Stimulated activated CD4-positive, alpha-beta T cell treated with anti-CD3 and anti-CD28 coated beads, Interleukin-15, amount 100 ng/mL, for 48 hours (primary cell): ENCODE measurements at places on chromosomes 13 and 19.

- no peak for DNase-seq
Observed at GRCh38 chr19:50921426-50922316, 10.5 kb upstream of the KLK4 start.

- DNase-seq, result no peak
Observed at GRCh38 chr13:112445411-112446271, 69.5 kb downstream of the SPACA7 start.

- DNase-seq, result no peak
Observed at GRCh38 chr13:33937373-33938098, 119.6 kb downstream of the RFC3 start.

DNA sequence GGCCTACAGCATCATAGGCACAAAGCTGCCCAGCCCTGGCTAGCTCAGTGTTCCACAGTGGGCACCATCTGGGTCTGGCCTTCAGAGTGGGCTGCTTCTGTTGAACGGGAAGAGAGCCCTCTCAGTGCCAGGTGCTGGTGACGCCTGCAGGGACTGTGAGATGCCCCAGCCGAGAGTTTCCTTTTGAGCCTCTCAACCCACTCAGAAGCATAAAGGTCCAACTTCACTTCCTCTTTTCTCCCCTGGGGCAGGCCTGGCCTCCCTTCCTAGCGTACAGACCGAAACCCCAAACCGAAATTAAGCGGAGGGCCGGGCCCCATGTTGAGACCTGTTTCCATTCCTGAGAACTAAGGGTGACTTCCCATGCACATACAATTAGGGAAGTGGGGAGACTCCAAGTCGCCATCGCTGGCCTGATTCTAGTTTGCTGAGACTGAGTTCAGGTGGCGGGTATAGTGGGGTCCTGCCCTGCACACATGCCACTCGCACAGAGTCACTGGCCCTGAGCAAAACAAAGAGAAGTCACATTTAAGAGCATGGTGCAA, 6.9 kb downstream of the RAB8A start:
- DNase-seq, result peak; percentile 38

GRCh38 chr19:4023600-4024398, 16.3 kb downstream of the PIAS4 start:
- DNase-seq, result no peak

DNA sequence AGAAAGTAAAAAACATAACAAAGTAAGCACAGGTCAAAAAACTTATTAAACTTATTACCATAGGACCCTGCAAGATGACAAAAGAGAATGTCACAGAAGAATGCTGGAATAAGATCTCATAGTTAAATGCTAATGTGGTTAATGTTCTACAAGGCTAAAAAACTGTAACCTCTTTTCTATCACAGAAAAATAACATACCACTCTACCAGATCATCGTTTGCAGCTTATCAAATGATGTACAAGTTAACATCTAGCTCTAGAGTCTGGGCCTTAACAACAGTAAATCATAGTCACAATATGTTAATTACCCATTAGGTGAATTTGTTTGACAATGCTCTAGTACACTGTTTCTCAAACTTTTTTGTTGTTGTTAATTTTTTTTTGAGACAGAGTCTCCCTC, 53.0 kb downstream of the NUFIP1 start:
- no peak for DNase-seq
